HuH-7 (cell line): ENCODE measurements at places on chromosomes 1 and 21.

DNA sequence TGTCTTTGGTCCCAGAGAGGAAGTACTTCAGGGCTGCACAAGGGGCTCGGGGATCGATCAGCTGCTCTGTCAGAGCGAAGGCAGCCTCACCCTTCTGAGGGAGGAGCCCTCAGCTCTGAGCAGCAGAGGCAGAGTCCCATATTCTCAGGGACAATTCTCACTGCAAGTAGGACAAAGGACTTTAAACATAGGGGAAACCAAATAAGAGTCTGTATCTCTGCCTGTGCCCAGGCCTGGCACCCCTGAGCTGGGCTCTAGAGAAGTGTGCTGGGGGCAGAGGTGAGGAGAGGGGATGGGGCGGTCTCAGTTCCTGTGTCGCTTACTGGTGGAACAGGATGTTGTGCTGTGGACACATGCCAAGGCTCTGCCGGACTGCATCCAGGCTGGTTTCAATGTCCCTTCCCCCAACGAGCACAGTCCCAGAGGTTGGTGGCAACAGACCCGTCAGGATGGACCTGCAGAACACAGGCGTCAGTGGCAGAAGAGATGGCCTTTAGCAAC is 76.6 kb downstream of the ABCA4 start:
- no peak for DNase-seq

- DNase-seq: no peak
Measured at GRCh38 chr21:33266789-33267135, 595 bp downstream of the IL10RB start.

GRCh38 chr1:21783679-21784603 is 992 bp upstream of the USP48 start:
- DNase-seq: no peak

DNA sequence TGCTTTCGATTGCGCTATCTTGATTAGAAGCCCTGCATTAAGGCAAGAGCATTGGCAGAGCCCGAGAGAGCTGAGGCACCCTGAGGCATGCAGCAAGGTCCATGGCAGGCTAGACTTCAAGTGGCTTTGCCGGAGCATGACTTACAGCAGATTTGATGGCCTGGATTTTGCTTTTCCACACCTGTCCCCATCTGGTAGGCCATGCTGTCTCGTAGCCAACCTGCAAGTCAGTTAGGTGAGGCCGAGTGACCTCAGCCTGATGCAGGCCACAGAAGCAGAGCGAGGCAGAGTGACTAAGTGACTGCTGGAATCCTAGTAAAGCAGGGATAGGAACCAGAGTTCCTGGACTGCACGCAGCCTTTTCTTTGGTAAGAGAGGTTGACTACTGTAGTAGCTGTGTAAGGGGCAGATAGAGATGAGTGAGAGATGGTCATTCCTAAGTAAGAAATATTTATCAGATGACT is 148.9 kb downstream of the PBX1 start:
- no peak for DNase-seq

DNA sequence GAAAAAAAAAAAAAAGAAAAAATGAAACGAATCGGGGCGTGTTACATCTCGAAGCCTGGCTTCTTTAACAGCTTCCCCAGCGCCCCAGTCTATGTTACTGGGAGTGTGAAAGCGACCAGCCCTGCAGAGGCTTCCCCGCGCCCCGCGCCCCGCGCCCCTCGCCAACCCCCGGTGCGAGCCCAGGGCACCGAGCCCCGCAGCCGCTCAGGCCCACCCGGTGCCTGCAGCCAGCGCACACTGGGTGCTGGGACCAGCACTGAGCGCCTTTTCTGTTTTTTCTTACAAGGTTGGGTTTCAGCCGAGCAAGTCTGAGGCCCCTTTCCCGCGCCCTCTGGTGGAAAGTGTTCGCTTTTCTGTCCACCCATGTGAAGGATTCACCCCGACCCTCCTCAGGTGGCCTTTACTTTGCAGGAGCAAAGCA is 42.1 kb upstream of the ZNF496 start:
- DNase-seq: peak; percentile 74

GRCh38 chr1:89425056-89425455 is 61.2 kb downstream of the GBP6 start:
- no peak for DNase-seq

GRCh38 chr1:78441921-78442320 is 48.9 kb upstream of the PTGFR start:
- no peak for DNase-seq

DNA sequence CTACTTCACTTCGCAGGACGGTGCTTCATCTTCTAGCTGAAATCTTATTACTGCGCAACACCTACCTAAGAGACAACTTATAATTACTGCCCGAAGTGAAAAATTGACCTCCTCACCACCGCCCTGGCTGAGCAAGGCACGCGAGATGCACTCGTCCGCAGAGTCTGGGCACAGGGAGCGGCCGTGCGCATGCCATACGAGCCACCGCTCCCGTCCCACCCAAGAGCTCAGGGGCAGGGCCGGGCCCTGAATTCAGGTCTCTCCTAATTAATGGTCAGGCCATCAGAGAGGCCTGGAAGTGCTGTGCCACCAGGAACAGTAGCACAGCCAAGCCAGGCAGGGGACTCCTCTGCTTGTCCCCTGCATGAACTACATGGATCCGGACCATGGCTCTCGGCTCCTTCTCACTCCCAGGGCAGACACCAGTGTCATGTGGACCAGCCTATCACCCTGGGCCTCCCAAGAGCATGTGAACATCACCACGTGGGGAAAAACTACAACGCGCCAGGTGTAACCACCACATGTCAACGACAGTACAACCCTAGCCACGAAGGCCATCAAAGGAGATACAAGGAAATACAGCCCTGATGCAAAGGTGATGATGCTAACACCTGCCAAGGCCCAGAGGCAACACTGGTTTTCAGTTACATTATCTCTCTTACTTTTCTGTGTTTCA is 11.5 kb downstream of the RIPK4 start:
- no peak for DNase-seq

GRCh38 chr1:101250656-101251272 is 13.9 kb downstream of the S1PR1 start:
- DNase-seq: no peak

GRCh38 chr21:39046236-39046916 is 136.9 kb downstream of the PSMG1 start:
- no peak for DNase-seq

GRCh38 chr1:117607471-117607870 is 1.6 kb downstream of the TENT5C start:
- DNase-seq: no peak

DNA sequence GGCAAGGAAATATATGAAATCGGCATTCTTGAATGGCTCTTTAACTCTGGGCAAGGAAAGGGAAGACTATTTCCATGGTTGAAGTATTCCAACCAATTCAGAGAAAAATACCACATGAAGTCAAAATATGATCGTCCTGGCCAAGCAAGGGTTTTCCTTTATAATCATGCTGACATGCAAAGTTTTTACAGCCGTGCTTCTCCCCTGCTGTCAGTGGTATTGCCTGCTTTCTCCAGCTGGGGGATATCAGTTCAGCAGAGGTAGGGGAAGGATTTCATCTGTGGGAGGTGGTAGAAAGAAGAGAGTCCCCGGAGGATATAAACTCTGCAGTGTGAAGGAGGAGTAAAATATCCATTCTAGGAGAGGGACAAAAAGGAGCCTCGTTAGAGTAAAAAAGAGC is 322.8 kb downstream of the PAPPA2 start:
- no peak for DNase-seq

DNA sequence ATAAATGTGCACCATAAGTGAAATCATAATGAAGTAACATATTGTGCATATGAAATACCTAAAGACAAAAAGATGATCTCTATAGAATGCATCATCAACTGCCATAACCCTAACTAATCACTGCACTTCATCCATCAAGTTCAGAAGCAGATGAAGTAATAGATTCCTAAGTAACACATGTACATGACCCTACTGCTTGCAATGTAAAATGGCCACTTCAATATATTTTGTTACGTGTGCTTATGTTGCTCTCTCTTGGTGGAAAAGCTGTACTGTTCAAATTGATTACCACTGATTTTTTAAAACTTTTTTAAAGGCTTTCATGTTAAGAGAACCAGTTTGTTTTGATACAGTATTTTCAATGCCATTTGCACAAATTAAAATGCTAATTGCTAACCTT is 141.8 kb downstream of the TTLL7 start:
- peak; percentile 31 for DNase-seq

DNA sequence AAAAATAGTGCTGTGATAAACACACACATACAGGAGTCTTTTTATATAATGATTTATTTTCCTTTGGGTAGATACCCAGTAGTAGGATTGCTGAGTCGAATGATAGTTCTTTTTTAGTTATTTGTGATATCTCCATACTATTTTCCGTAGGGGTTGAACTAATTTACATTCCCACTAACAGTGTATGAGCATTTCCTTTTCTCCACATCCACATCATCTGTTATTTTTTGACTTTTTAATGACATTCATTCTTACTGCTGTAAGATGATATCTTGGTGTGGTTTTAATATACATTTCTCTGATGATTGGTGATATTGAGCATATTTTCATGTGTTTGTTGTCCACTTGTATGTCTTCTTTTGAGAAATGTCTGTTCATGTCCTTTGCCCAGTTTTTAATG is 78.3 kb downstream of the NIBAN1 start:
- DNase-seq: no peak

DNA sequence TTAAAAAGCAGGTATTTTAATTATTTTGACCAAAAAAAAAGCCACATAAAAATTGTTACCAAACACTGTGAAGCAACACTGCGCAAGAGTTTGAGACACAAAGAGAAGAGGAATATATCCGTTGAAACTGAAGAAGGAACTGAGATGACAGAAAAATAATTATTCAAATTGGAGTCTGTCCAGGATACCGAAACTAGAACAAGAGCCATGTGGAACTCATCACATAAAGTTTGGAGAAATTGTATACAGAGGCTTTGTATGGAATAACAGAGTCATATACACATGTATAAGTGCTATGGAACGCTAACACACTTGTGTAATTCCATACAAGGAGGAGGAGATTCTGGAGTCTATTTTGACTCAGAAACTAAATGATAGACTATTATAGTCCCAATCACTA is 675.1 kb upstream of the ADGRL2 start:
- no peak for DNase-seq

DNA sequence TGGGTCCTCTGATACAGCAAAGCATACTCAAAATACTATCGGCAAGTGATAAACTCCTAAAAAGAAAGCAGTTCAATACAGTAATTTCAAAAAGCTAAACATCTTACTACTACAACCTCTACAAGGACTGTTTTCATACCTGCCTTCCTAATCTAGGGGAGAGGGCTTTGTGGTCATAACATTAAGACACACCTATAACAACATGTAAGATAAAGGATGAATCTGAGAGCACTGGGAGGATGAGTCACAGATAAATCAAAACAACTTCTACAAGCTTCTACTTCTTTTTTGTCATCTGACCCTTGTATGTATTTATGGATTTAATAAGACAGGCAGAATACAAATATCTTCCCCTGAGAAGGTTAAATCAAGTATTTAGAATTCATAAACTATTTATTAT is 40.0 kb downstream of the LTN1 start:
- no peak for DNase-seq

DNA sequence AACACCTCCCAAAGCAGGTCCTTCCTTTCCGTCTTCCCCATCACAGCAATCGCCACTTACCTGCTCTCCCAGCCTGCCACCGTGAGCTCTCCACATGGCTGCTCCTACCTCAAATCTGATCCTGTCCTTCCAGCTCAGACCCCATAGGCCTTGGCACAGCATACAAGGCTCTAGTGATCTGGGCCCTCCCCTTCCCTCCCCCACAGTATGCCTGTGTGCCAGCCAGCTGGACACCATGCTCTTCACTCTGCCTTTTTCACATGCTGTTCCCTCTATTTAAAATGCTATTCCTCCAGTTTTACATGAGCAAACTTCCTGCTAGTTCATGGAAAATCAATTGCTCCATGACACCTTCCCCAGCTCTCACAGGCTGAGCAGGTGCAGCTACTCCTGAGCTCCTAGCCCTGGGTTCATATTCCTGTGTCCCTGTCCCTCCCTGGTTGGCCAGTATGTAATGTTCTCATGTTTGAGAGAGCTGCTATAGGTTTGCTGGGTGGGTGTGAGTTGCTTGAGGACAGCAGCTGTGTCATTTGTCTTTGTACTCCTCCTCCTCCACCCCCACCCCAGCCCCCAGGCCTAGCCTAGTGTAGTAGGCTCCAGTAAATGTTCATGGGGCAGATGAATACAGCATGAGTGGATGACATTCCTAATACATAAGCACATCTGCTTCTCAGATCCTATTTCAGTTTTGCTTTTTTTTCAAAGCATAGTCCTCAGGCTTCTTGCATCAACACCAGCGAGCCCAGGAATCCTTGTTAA is 6.3 kb upstream of the TNNT2 start:
- DNase-seq: no peak

- no peak for DNase-seq
Measured at GRCh38 chr21:44820851-44821250, 3.0 kb upstream of the SUMO3 start.

DNA sequence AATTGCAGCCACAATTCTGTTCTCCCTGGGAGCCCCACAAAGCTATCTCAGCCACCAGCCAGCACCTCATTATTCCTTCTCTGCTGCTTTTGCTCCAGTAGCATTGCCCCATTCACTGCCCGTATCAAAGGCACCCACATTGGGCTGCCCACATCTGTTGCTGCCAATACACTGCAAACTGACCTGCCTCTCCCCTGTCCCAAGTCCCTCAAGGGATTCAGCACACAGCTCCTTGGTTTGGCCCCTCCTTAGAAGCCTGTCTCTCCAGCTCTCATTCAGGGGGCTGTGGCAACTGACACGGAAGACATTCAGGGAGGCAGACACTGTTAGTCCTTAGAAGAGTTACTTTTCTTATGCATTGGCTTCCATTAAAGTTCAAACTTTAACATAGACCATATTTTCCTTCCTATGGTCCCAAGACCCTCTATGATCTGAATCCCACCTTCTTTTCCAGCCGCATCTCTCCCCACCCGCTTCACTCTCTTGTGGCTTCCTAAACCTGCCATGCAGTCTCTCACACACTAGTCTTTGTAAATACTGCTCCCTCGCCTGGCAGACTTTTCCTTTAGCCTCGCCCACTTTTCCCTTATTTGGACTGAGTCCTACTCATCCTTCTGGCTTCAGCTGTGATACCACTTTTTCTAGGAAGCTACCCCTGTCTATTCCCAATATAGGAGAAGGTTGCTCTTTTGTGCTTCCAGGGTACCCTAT is 19.3 kb upstream of the KLHDC8A start:
- no peak for DNase-seq

DNA sequence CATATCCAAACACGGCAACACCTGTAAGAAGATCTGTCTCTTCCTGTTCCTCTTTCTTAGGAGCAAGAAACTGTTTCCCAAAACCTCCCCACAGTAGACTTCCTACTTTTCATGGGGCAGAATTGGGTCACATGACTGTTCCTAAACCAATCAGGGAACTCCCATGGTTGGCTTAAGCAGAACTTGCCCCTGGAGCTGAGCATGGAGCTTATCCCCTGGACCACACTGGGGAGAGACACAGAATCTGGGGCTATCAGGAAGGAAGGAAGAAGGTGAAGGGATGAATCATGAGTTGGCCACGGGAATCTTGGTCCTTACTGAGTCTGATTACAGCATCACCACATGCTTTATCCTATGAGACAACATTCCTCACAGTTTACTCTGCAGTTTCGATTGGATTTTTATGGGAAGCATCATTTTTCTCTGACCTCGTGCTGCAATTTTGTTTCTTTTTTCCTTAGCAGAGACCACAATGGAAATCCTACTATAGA is 81.8 kb downstream of the CDC7 start:
- DNase-seq: no peak
